ENCODE measurements at places on chromosomes 6 and 20. TPM values are rescaled to one million over a fixed set of nuclear protein-coding genes. Genes with fewer than 3 reads are reported as not detected.
A peak's percentile ranks its signal among the peaks of the same experiment; 100 is the strongest.

- DNase-seq: no peak
Observed at GRCh38 chr20:57393321-57394120, 2.3 kb downstream of the RBM38 start.

Gene HLA-DQA2
- total RNA-seq: 0.32 TPM

GRCh38 chr20:1185790-1186334 is 1.1 kb upstream of the TMEM74B start:
- DNase-seq: peak; percentile 20

Gene C6orf132
- total RNA-seq: not detected

- DNase-seq: no peak
Observed at GRCh38 chr20:41889126-41889843, 271.1 kb upstream of the CHD6 start.

- no peak for DNase-seq
Observed at GRCh38 chr6:14559746-14560536, 442.4 kb downstream of the CD83 start.

Gene DLGAP4
- 43.5 TPM for total RNA-seq

DNA sequence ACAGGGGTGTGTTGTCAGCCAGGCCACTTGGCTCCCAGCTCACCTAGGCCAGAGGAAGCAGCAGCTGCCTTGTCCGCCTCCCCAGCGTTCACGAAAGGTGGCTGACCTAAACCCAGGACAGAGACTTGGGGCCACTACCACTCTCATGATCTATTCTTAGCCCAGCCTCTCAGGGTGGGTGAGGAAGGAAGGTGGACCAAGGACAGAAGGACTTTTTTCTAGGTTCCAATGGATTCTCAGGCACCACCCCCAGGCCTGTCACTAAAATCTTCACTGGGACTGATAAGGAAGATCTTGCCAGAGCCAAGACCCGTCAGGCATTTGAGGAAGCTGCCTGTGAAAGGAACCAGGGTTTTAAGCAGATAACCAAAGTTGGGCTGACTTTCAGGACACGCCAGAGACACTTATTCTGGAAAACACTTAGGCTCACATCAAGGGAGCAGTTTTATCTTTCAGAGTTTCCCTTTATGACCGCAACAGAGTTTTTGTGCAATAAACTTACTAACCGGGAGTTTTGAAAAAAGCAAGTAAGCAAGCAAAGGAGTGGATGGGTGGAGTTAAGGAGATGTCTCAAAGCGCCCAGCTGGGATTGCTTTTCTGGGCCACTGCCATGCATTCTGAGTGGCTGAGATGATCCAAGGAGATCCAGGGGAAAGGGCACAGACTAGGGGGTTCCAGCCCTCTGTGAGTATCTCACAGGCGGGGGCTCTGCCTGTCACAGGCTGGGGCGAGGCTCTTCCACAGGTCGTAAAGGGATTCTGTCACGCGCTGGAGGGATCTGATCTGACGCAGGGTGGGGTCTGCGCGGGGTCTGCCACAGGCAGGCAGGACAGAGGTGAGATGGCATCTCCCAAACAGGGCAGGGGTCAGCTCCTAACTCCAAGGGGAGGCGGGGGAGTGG is 989 bp downstream of the FITM2 start:
- no peak for DNase-seq

- no peak for DNase-seq
Observed at GRCh38 chr6:52293067-52293466, 8.5 kb upstream of the MCM3 start.

GRCh38 chr6:72720464-72720863 is 98.6 kb downstream of the KCNQ5 start:
- no peak for DNase-seq

Gene FAM229B
- total RNA-seq: 0.49 TPM

Gene PAX1
- total RNA-seq: not detected

DNA sequence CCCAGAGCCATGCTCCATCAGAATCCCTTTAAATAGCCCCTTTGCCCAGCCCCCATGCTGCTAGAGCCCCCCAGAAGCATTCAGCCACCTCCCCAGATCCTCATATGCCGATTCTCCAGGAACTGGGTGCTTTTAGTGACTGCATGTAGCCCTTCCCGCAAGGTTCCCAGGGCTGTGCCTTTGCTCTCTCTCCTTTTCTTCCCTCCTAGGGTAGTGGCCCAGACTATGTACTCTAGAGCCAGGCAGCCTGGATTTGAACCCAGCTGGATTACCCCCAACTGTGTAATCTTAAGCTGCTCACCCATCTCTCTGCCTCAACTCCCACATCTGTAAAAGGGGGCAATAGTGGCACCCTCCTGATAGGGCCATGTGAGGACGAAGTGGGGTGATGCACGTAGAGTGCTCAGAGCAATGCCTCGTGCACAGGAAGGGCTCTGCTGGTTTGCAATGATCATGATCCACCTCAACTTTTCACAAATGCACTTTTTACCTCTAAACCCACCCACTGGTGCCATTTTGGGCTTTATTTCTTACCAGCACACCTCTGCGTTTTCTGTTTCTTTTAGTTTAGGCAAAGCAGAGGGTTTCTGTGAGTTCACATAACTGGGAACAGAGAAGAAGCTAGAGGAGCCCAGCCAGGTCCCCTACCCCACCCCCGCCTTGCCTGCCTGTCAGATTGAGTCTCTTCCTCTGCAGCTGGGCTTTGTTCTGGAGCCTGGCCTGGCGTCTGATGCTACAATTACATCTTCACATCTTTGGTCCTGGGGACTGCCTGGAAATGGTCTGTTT is 396.5 kb downstream of the RNGTT start:
- no peak for DNase-seq

- DNase-seq: no peak
Observed at GRCh38 chr20:19223640-19224039, 11.2 kb downstream of the SLC24A3 start.

- DNase-seq: no peak
Observed at GRCh38 chr20:63029358-63030121, 22.8 kb upstream of the BHLHE23 start.

Gene RPP40
- 1.6 TPM for total RNA-seq

GRCh38 chr20:16082051-16082550 is 491.1 kb downstream of the KIF16B start:
- no peak for DNase-seq

Gene PBOV1
- not detected for total RNA-seq

GRCh38 chr20:49290608-49291191 is 12.8 kb upstream of the ZNFX1 start:
- no peak for DNase-seq

Gene ID1
- 9.4 TPM for total RNA-seq

Gene PSORS1C2
- not detected for total RNA-seq

GRCh38 chr20:2336471-2336870 is 40.7 kb downstream of the TGM3 start:
- no peak for DNase-seq

DNA sequence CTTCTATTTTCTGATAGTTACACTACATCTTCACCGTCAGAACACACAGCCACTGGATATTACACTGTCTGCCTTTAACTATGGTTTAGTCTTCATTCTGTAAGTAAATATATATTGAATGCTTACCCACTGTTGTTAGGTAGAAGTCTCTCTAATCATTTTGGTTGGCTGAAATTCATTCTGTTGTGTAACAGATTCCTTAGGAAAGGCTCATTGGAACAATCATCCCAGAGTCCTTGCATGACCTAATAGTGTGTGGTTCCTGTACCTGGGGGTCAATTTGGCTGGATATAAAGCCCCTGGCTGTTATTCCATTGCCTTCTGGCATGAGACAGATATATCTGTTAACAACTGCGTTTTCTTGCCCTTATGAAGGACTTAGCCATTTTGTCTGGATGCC is 9.9 kb downstream of the BLOC1S5 start:
- no peak for DNase-seq

DNA sequence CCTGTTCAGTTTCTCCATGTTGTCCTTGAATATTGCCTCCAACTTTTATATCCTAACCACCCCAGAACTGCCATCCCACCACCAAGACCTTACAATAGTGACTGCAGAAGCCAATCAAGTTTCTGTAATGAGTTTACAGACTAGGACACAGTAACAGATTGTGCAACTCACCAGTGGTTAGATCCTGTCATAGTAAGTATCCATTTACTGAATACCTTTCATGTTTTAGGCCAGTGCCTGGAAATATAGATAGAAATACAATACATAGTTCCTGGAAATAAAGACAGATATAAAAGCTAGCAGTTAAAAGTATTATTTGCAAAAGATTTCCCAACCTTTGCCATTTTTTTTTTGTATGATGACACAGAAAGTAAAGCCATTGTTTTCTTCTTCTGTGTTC is 471.8 kb upstream of the BTBD3 start:
- no peak for DNase-seq

DNA sequence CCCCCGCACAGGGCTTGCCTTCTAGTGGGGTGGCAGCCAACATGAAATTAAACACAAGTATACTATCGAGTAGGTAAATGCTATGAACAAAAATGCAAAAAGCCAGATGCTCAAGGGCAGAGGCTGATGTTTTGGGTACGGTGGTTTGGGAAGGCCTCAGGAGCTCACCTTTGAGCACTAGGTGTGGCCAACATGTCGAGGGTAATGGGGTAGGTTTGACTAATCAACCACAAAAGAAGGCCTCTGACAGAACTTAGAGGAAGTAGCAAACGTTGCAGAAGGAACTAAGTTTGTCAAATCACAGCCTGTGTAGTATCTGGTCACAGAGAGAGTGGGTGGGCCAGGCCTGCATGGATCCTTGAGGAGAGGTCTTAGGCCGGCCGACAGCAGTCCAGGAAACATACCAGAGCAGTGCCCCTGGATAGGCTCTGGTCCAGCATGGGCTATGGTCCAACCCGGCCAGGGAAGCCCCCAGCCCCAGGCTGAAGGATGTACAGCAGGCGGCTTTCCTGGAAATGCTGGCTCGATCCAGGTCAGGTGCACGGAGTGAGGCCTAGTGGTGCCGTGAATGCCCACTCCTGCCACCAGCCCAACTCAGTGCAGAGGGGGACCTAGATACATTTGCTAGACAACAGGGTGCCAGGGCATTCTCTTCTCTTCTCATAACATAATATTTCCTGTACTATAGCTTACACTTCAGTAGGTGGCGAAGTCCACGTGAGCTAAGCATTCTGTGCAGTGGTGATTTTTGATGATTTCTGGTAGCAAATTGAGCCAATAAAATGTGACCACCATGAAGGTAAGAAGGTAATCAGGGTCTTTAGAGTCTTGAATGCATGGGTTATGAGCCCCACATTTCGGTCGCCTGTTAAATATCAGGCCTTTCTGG is 56.3 kb upstream of the CD93 start:
- DNase-seq: peak; percentile 79

GRCh38 chr6:16240589-16241320 is 2.4 kb downstream of the GMPR start:
- no peak for DNase-seq

- DNase-seq: no peak
Observed at GRCh38 chr20:35302421-35303335, 10.5 kb upstream of the FAM83C start.

GRCh38 chr6:15854826-15855710 is 192.2 kb upstream of the DTNBP1 start:
- no peak for DNase-seq

Gene DZANK1
- total RNA-seq: 2.2 TPM

Gene TRIM40
- total RNA-seq: 0.39 TPM

- DNase-seq: no peak
Observed at GRCh38 chr6:90431576-90431975, 134.9 kb upstream of the BACH2 start.

GRCh38 chr6:84685983-84686584 is 78.3 kb downstream of the TBX18 start:
- DNase-seq: peak; percentile 20

DNA sequence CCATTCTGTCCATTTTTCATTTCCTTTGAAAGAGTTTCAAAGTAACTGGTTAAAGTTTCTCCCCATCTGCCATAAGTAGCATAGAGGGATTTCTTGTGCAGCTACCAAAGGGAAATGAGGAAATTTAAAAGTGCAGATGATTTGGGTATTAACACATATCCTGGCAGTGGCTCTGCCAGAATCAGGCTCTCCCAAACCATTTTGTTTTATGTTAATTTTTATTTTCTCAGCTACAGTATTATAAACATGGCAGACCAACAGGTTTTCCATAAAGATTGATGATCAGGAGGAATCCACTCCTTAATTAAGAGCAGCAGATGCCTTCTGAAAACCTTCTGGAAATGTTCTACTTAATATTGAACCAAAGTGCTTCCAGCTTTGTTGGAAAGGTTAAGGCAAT is 13.9 kb downstream of the PLCB4 start:
- DNase-seq: no peak

DNA sequence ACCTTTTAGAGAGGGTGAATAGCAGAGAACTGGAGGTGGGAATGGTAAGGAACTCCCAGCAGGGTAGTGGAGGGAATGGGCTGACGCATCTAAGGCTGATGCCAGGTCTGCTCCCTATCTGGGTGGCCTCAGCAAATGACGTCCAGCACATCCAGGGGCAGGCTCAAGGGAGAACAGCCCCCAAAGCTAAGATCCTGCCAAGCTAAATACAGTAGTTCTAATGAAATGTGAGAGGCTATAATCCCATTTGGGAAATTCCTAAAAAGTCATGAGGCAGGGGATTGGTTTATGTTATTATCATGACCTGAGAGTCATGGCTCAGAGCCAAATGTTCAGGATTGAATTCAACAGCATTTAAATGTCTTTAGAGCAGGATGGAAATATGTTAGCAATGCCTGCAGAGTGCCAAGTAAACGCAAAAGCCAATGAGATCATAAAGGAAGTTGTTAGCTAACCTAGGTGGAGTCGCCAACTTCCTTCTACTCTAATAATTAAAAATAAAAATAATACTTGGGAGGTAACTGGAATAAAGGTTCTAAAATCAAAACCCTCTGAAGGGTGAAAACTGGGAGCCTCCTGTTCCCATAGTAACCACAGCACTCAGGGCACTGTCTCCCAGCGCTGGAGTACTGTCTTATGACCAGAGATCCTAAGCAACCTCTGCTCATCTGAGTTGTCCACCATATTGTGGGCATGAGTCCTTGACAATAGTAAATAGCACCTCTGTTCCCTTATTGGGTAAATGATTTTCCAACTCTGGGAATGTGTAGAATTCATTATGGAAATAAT is 34.8 kb downstream of the IYD start:
- no peak for DNase-seq

GRCh38 chr6:34723203-34723602 is 26.6 kb upstream of the ILRUN start:
- DNase-seq: no peak

Gene VGLL2
- not detected for total RNA-seq

- no peak for DNase-seq
Observed at GRCh38 chr6:141728330-141728729, 404.4 kb upstream of the GJE1 start.

Gene SHLD1
- 10.4 TPM for total RNA-seq

- no peak for DNase-seq
Observed at GRCh38 chr6:136037876-136038460, 186.5 kb downstream of the PDE7B start.

- no peak for DNase-seq
Observed at GRCh38 chr6:14464055-14464454, 346.5 kb downstream of the CD83 start.

Gene LKAAEAR1
- total RNA-seq: not detected
